Caco-2 (cell line): ENCODE measurements at places on chromosomes 11 and 22.
A peak's percentile ranks its signal among the peaks of the same experiment; 100 is the strongest.

DNA sequence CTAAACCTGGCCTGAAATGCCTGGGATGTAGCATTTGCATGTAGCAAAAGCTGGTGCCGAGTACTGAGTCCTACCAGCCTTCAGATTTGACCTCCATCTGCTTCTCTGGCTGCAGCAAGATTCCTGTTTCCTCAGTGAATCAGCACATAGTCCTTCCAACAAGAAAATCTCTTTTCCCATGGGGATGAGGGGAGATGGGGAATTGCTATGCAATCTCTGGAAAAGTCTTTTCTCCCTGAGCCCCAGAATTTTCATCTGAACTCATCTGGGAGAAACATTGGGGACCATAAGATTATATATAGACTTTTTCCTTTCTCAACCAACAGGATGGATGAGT lies 32.0 kb upstream of the YWHAH start:
- H3K36me3 ChIP-seq, result no peaks in the 10 kb centered on the region
- no peak for DNase-seq
- no peaks in the 10 kb centered on the region for H3K27me3 ChIP-seq
- H3K27ac ChIP-seq, result peak overlapping the region; percentile 53
- no peak overlapping the region for H3K4me3 ChIP-seq

GRCh38 chr11:128697645-128698174 lies 3.8 kb downstream of the FLI1 start:
- DNase-seq, result no peak
- H3K27ac ChIP-seq, result no peak overlapping the region
- no peaks in the 10 kb centered on the region for H3K4me1 ChIP-seq
- no peaks in the 10 kb centered on the region for H3K27me3 ChIP-seq

- no peaks in the 10 kb centered on the region for H3K27me3 ChIP-seq
- no peak overlapping the region for H3K27ac ChIP-seq
- H3K4me3 ChIP-seq, result no peak overlapping the region
- peaks cover 12% of the 10 kb centered on the region for H3K4me1 ChIP-seq
- H3K36me3 ChIP-seq, result no peaks in the 10 kb centered on the region
Observed at GRCh38 chr11:118058311-118059245, 18.3 kb upstream of the TMPRSS4 start.

- no peak overlapping the region for H3K27ac ChIP-seq
- no peaks in the 10 kb centered on the region for H3K27me3 ChIP-seq
- H3K4me3 ChIP-seq, result no peak overlapping the region
- no peaks in the 10 kb centered on the region for H3K36me3 ChIP-seq
- DNase-seq, result no peak
- H3K4me1 ChIP-seq, result no peaks in the 10 kb centered on the region
Observed at GRCh38 chr11:26014456-26015115, 317.3 kb upstream of the ANO3 start.

- peaks cover 2% of the 10 kb centered on the region; the same call in 1 of the 2 replicates for H3K27me3 ChIP-seq
- no peak overlapping the region for H3K4me3 ChIP-seq
- DNase-seq, result no peak
- no peak overlapping the region for H3K27ac ChIP-seq
Observed at GRCh38 chr11:123672568-123672967, 18.1 kb upstream of the SCN3B start.

- no peaks in the 10 kb centered on the region for H3K36me3 ChIP-seq
- no peak overlapping the region for H3K27ac ChIP-seq
- H3K27me3 ChIP-seq, result no peaks in the 10 kb centered on the region
- H3K4me1 ChIP-seq, result no peaks in the 10 kb centered on the region
Observed at GRCh38 chr22:45904236-45904635, 72.7 kb downstream of the WNT7B start.

DNA sequence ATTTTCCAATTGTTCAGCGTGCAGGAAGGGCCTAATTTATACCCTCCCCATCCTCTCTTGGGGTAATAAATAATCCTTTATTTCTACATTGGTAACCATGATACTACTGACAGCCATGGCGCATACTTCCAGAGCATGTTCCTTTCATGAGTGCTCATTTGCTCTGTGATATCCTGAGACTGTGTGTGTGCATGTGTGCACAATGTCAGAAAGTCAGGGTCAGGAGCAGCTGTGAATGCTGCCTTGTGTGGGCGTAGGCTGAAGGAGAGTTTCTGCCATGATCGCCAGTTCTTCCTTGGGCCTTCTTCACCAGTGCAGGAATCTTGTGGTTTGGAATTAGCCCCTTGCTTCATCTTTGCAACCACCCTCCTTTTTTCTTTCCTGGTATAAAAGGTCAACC lies 10.2 kb downstream of the TUBA8 start:
- no peak overlapping the region for H3K27ac ChIP-seq
- no peaks in the 10 kb centered on the region for H3K4me1 ChIP-seq
- no peaks in the 10 kb centered on the region; the same call in 1 of the 2 replicates for H3K27me3 ChIP-seq
- no peak for DNase-seq

DNA sequence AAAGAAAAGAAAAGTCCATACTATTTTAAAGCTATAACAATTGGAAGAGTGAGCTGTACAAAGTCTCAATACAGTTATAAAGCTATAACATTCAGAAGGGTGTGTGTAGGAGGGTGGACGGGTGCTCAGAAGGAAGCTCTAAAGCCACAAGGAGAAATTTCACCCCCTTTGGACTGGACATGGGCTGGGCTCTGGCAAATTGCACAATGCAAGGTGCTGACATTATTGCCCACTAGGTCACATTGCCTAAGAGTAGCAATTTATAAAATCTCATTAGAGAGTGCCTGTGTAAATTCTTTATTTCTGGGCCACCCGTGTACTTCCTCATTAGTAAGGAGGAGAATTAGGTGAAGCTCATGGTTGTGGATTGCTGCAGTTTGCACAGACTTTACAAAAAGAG lies 5.7 kb upstream of the APOBEC3A start:
- no peaks in the 10 kb centered on the region for H3K27me3 ChIP-seq
- H3K36me3 ChIP-seq, result no peaks in the 10 kb centered on the region
- H3K4me3 ChIP-seq, result no peak overlapping the region
- peaks cover 14% of the 10 kb centered on the region for H3K4me1 ChIP-seq

- no peaks in the 10 kb centered on the region for H3K36me3 ChIP-seq
- H3K4me1 ChIP-seq, result no peaks in the 10 kb centered on the region
- no peak overlapping the region for H3K4me3 ChIP-seq
- H3K27ac ChIP-seq, result no peak overlapping the region
- H3K27me3 ChIP-seq, result no peaks in the 10 kb centered on the region
Observed at GRCh38 chr11:24056051-24056450, 440.8 kb upstream of the LUZP2 start.

- no peaks in the 10 kb centered on the region for H3K36me3 ChIP-seq
- H3K27me3 ChIP-seq, result no peaks in the 10 kb centered on the region
- H3K27ac ChIP-seq, result no peak overlapping the region
- H3K4me3 ChIP-seq, result no peak overlapping the region
- no peak for DNase-seq
Observed at GRCh38 chr11:69855421-69855820, 36.2 kb upstream of the FGF3 start.

- DNase-seq, result peak; percentile 77
- H3K4me1 ChIP-seq, result no peaks in the 10 kb centered on the region
- H3K27ac ChIP-seq, result no peak overlapping the region
- no peaks in the 10 kb centered on the region for H3K27me3 ChIP-seq
- H3K36me3 ChIP-seq, result no peaks in the 10 kb centered on the region
- no peak overlapping the region for H3K4me3 ChIP-seq
Observed at GRCh38 chr22:18156878-18157713, 7.1 kb downstream of the USP18 start.
